ENCODE measurements at places on chromosomes 5 and 9. TPM values are rescaled to one million over a fixed set of nuclear protein-coding genes. Genes with fewer than 3 reads are reported as not detected.

The ADAMTS16 gene
- total RNA-seq: 7.5 TPM

The KCNV2 gene
- total RNA-seq: not detected

The ORM2 gene
- total RNA-seq: not detected

The EGFLAM gene
- 5.1 TPM for total RNA-seq

The SLC23A1 gene
- total RNA-seq: 3.5 TPM

The PLK2 gene
- total RNA-seq: 53.1 TPM

The IFNA21 gene
- not detected for total RNA-seq

The DIRAS2 gene
- 0.98 TPM for total RNA-seq

The ARHGEF39 gene
- total RNA-seq: 0.72 TPM

The CDH9 gene
- total RNA-seq: 2.1 TPM
